ENCODE measurements at places on chromosomes 11 and 22.

DNA sequence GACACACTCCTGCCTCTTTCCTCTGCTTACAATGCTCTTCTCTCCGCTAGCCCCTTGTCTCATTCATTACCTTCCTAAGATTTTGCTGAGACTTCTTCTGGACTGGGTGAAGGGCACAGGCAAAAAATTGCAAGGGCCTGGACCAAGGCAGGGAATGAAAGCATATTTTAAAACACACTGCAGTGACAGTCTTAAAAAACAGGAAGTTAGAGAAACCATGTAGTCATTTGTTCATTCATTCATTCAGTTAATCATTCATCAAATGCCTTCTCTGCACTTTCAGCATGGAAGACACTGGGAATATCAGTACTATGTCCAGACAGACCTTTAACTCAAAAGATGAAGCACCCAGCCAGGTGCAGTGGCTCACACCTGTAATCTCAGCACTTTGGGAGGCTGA, 44.9 kb upstream of the SWAP70 start:
- no peak for DNase-seq

- DNase-seq: no peak
These were observed 359.9 kb downstream of the ETS1 start for GRCh38 chr11:128227466-128227865.

DNA sequence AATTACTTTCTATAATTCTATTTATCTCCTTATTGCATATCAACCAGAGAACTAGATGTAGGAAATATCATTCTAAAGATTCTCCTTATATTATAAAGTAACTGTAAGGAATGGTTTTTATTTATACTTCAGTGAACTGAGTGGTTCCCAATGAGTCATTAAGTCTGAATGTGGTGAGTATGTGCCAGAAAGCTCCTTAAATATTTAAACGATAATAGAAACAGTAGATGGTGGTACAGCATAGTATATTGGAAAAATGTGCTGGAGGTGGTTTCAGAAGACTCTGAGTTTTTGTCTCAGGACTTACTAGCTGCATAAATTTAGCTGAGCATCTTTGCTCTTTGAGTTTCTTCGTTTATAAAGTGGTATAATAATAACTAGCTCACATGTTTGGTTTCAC, 653.5 kb downstream of the FAM181B start:
- DNase-seq: no peak

DNA sequence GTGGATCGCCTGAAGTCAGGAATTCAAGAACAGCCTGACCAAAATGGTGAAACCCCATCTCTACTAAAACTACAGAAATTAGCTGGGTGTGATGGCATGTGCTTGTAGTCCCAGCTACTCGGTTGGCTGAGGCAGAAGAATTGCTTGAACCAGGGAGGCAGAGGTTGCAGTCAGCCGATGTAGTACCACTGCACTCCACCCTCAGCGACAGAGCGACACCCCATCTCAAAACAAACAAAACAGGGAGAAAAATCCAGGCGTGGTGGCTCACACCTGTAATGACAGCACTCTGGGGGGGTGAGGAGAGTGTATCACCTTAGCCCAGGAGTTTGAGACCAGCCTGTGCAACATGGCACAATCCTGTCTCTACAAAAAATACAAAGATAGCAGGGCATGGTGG, 802.3 kb upstream of the ARHGAP42 start:
- DNase-seq: no peak

- DNase-seq: no peak
These were observed 191.9 kb downstream of the SWAP70 start for GRCh38 chr11:9855579-9856287.

- no peak for DNase-seq
These were observed 11.8 kb downstream of the NIPSNAP1 start for GRCh38 chr22:29569011-29569678.

DNA sequence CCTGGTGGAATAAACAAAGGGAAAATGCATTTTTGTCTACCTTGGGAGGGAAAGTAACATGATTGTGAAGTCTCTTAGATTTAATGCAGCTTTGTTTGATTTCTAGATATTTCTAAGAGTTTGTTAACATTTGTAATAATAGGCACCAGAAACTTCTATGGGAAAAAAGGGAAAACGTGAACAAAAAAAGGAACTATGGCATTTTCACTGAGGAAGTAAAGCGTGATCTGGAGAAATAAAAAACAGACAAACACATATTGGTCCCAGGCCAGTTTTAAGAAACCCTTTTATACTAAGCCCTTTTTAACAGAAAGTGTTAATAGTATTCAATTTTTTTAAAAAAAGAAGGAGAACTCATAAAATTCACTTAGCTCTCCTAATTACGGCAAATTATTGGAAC, 6.9 kb upstream of the MS4A7 start:
- DNase-seq: no peak

- DNase-seq: no peak
These were observed 637.5 kb upstream of the FAT3 start for GRCh38 chr11:91587131-91587530.

- DNase-seq: no peak
These were observed 5.2 kb downstream of the MAML2 start for GRCh38 chr11:96337541-96338431.

DNA sequence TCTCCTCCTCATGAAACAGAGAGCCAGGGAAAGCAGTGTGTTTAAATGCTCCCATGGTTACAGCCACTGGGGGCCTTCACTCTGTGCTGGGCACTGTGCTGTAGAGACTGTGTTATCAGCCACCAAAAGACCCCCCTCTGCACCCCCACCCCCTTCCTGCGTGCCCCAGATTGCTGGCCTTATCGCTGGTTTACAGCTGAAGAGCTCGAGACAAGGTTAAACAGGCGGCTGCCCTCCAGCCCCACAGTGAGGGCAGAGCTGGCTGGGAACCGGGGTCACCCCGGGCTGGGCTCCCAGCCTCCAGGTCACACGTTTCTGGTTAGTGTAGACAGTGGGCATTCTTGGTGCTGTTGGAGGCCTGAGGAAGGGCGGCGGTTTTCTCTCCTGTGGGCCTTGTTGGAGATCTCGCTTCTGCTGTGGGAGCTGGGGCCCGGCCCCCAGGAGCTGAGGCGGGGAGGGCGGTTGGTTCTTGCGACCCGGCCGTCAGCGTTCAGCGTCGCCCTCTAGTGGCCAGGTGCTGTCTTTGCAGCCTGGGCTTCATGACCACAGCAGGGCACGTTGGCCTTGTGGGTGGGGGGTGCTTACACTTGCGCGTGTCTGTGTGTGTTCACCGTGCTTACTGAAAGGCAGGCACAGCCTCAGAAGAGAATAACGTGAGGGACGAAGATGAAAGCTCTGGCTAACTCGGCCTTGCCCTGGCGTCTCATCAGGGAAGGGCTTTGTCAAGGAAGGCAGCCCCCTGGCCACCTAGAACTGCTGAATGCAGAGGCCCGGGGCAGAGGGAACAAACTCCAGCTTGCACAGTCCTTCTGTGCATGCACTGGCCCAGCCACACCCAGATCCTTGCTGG, 40.8 kb downstream of the TBC1D22A start:
- DNase-seq: peak; percentile 42

DNA sequence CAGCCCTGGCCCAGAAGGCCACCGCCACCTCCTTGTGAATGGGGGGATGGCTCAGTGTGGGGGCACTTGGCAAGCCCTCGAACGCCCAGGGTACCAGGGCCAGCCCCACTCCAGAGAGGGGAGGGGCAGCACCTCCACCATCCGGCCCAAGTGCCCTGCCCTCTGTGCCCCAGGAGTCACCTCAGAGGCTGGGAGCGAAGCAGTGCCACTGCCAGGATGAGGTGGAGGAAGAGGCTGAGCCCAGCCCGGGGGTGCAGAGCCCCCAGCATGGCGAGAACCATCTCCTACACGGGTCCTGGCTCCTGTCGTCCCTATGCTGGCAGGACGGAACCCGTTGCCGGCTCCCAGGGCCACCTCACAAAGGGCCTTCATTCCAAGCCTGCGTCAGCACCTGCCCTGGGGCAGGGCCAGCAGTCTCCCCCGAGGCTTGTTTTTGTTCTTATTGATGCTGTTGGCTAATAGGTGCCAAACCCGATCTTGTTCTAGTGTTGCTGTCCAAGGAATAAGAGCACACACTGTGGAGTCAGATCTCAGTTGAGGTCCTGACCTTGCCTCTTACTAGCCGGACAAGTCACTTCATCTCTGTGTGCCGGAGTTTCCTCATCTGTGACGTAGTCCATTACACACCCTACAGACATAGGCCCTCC, at the start of gene FREY1:
TSS of gene FREY1 (minus strand) at position 307 of the 647 bp plus-strand sequence. CDS start at position 281, 26 bp downstream.
- DNase-seq: no peak

DNA sequence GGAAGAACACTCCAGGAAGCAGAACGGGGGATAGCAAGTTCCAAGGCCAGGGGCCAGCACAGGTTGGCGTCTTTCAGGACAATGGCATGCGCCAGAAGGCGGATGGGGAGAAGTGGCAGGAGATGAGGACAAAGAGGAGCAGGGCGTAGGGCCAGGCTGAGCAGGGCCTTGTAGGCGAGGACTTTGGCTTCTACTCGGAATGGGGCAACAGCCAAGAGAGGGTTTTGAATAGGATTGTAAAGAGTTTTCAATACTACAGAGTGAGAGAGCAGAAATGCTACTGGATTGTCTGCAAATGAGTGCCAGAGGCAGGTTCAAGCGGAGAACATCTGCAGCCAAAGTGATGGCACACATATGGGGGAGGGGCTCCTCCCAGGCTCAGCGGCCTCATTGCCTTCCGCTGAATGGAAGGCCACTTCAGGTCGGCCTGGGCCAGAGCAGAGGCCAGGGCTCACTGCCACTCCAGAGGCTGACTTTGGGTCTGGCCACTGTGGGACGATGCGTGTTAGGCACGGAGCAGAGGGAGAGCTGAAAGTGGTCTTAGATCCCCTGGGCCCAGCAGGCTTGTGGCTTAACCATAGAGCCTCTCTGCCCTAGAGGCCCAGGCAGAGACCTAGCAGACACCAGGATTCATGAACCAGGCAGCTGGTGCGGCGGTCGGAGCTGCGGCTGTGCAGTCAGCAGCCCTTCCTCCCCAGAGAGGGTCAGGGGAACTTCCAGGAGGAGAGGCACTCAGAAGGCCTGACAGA, 118.2 kb downstream of the DSCAML1 start:
- no peak for DNase-seq

GRCh38 chr11:22194306-22194705, 1.4 kb downstream of the ANO5 start:
- DNase-seq: no peak

GRCh38 chr22:32016081-32016480, 27.0 kb upstream of the SLC5A1 start:
- no peak for DNase-seq

- no peak for DNase-seq
These were observed 2.0 kb downstream of the TUB start for GRCh38 chr11:8083088-8083395.

DNA sequence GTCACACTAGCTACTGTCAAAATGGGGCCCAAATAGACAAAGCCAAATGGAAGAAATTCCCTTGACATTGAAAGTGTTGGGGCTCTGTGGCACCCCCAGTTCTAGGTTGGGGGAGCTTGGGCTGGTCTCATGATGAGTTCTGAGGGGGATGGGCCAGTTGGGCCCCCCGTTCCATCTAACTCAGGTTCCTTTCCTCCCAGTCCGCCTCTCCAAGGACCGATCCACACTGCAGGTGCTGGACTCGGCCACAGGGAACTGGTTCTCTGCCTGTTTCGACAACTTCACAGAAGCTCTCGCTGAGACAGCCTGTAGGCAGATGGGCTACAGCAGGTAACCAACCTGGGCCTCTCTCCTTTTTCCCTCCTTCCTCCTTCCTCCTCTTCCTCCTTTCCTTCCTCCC, 17.7 kb upstream of the SMIM35 start:
- DNase-seq: no peak

DNA sequence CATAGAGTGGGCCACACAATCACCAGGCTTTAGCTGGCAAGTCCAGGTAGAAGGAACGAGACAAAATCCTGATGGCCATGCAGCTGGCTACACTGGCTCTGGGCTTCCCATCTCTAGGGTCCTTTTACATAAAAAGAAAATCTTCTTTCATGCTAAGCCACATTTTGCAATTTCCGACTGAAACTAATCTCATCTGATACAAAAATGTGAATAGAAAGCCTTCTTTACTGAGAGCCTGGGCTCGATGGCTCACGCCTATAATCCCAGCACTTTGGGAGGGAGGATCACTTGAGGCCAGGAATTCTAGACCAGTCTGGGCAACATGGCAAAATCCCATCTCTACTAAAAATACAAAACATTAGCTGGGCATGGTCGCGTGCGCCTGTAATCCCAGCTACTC, 67.2 kb downstream of the MICAL3 start:
- DNase-seq: no peak

DNA sequence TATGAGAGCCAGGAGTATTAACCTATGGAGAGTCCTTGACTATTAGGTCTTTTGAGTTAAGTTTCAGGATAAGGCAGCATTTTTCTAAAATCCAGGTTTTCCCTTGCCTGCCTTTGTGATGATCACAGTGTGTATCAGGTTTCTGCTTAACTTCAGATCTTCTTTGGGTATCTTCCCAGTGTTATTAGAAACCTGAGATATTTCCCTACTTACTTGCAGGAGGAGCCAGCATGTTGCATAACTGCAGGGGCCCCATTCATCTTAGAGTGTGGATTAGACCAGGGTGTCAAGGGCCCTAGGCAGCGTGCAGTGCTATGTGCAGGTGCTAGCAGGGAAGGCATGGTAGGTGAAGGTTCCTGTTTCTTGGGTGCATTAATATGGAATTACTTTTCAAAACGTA, 69.5 kb downstream of the ZNRF3 start:
- no peak for DNase-seq

GRCh38 chr11:127075758-127076157, 75.2 kb upstream of the KIRREL3 start:
- no peak for DNase-seq

DNA sequence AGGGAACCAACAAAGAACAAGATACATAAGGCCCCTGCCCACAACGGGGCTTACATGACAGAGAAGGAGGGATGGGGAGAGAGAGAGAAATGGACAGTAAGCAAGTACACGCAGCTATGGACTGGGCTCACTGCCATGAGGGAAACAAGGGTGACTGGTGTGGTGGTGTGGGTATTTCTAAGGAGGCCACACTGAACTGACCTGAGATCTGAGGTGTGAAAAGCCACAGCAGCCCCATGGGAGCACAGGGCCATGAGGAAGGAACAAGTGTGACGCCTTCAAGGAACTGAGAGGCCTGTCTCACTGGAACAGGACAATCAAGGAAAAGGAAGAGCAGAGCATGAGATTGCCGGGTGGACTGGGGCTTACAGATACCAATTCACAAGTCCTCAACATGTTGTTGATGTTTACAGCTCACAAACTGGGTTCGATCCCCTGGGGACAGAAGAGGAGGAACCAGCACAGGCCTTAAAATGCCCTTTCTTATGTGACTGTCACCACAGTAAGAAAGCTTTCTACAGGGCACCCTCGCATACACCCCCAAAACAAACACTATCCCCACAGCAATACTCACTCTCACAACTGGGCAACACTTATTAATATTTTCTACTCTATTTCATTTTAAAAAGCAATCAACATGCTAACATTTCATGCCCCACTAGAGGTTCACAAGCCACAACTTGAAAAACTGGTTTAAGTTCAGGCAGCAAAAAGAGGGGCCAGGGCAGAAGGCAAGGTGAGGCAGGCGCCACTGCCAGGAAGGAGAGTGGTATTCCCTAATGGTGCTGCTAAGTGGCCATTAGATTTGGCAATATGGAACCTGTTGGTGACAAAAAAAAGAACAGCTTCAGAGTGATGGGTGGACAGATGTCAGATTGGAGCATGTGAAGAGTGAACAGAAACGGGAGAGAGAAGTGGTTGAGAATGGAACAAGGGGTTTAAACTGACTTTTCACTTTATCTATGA, 39.1 kb downstream of the TCIRG1 start:
- no peak for DNase-seq

- DNase-seq: peak; percentile 76
These were observed 6.5 kb upstream of the APOBEC3H start for GRCh38 chr22:39090426-39091064.

GRCh38 chr22:36587289-36588154, 58.6 kb upstream of the EIF3D start:
- DNase-seq: no peak

Measured in activated CD8-positive, alpha-beta memory T cell treated with anti-CD3 and anti-CD28 coated beads for 4 hours (primary cell).